Stimulated activated CD8-positive, alpha-beta memory T cell treated with anti-CD3 and anti-CD28 coated beads, Interleukin-4, amount 100 ng/mL, for 1 hour (primary cell): ENCODE measurements at places on chromosomes 4 and X.

- no peak for DNase-seq
These were observed 155.4 kb upstream of the FAM9B start for GRCh38 chrX:9189286-9189685.

DNA sequence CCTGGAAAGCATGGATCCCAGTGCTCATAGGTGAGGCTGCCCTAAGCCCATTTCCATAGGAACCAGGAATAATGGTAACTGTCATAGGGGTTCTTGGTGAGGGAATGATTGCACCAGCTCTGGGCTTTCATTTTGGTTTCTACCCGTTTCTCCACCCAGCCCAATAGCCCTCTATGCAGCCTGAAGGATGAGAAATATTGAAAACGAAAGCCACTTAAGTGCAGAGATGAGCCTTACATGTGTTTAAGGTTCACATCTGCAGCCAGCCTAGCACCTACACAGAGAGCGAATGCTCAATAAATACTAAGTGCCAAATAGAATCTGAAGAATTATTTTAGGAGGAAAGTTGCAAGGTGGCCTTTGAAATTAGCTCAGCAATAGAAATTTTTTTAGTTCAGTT, 60.4 kb downstream of the MCF2 start:
- DNase-seq: no peak

- no peak for DNase-seq
These were observed 125.3 kb downstream of the COL4A6 start for GRCh38 chrX:108312957-108313356.

DNA sequence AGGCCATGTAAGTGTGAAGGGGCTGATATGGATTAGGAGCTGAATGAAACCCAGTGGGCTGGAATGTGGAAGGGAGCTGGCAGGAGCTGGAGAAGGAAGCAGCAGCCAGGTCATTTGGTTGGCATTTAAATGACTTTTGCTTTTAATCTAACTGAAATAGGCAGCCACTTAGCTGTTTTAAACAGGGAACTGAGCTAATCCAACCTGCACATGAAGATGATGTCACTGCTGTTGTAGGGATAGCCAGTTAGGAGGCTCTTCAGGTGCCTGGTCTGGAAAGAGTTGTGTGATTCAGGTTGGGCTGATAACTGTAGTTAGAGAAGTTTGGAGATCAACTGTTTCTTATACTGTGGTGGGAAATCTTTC, 122.4 kb downstream of the PALLD start:
- DNase-seq: no peak

DNA sequence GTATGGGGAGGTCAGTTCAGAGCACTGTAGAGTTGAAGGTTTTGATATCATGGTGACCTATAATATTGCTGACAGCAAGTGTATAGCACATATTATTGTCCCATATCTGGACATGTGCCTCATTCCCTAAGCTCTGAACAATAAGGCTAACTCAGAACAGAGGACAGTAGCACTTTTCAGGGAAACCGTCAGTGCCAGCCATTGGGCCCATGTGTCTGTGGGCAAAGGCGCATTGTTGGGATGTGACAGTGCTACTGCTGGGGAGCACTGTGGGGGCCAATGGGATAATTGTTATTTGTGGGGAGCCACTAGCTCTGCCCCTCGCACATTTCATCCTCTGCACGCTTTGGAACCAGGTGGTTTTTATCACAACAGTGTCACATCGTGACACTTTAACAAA, 136.2 kb downstream of the ELOVL6 start:
- DNase-seq: no peak

DNA sequence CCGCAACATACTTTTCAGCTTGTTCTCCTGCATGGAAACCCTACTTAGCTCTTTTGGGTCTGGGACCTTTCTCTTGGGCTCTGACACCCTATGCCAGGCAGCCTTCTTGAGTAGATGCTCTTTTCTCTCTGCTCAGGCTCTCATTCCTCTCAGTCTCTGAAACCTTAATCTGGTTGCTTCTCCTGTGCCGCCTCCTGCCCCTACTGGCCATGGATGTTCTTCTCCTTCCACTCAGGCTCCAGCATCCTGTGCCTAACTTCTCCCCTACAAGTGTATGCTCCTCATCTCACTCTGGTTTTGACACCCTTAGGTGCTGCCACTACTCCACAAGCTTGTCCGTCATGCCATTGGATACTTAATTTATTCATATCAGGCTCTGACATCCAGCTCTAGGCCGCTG, 15.2 kb downstream of the BLTP1 start:
- no peak for DNase-seq

DNA sequence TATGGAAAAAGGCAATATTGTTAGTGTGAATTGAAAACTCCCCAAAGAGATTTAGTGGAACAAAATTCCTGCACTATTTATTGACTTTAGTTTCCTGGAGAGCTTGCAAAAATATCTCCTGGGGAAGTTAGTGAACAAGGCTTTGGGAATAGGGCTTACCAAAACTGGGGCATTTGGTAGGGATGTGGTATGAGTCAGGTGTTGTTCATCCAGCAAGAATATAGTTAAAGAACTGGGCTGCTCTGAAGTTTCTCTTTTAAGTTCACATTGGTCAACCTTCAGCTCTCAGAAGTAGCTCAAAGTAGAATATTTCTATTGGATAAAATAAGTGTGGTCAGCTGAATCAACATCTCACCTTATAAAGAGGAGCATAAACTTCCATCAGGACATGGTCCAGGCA, 185.0 kb downstream of the CPE start:
- no peak for DNase-seq

GRCh38 chr4:168398589-168398988, 80.0 kb upstream of the DDX60 start:
- no peak for DNase-seq

DNA sequence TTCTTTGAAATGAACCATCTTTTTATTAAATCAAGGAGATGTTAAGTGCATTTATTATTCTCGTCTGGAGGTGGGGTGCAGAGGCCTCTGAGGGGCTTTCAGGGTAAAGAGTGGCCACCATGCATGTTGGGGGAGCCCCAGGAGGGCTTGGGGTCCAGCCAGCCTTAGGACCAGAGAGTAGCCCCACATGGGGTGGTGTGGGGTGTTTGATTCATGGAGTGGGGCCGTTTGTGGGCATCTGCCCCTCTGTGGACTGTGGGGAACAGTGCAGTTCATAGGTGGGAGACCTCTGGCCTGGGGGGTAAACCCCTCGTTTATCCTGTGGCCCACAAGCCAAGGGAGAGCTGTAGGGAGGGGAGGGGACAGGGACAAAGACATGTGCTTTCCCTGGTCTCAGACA, 26.9 kb downstream of the HTRA3 start:
- DNase-seq: no peak

GRCh38 chrX:76555816-76556215, 128.3 kb downstream of the MAGEE1 start:
- no peak for DNase-seq

- DNase-seq: peak; percentile 23
These were observed 140.3 kb upstream of the SH3RF1 start for GRCh38 chr4:169410839-169411770.

DNA sequence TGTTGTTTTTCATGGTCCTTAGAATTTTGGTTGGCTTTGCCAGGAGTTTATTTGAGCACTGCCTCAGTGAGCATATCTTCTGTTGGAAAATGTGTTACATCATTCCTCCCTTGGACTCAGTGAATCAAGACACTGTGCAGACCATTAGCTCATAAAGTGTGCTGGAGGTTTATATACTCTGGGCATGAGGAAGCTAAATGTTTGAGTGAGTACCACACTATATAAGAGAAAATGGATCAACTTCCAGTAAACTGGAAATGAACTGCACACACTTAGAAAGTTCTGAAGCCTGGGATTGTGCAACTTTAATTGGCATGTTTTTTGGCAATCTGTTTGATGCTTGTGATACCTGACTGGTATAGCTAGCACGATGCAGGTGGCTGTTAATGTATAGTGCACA, 75.9 kb downstream of the LIMCH1 start:
- no peak for DNase-seq

DNA sequence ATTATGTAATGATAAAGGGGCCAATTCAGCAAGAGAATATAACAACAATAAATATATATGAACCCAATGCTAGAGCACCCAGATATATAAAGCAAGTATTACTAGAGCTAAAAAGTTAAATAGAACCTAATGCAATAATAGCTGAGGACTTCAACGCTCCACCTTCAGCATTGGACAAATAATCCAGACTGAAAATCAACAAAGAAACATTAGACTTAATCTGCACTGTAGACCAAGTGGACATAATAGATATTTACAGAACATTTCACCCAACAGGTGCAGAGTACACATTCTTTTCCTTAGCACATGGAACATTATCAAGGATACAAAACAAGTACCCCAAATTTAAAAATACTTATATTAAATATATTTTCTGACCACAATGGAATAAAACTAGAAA, 24.3 kb downstream of the OTC start:
- DNase-seq: no peak

GRCh38 chr4:100206850-100207249, 16.6 kb upstream of the DDIT4L start:
- no peak for DNase-seq

DNA sequence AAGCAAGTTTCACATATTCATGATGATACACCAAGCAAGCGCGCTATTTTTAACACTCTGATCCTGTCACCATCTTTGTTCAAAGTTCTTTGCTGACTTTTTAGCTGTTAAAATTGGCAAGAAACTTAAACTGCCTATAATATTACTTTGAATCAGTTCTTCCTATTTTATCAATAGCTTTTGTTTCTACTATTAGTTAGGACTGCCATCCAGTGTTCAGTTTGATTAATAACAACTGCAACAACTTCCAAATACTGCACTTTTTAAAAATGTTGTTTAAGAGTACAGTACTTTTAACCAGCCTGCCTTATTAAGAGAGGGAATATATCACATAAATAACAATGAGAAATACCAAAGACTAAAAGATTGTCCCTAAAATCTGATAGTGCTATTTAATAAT, 614.3 kb downstream of the FAM133A start:
- no peak for DNase-seq

GRCh38 chr4:58313444-58313843, 1203.3 kb upstream of the IGFBP7 start:
- no peak for DNase-seq

- DNase-seq: no peak
These were observed 619.9 kb upstream of the SLIT2 start for GRCh38 chr4:19631814-19632213.

DNA sequence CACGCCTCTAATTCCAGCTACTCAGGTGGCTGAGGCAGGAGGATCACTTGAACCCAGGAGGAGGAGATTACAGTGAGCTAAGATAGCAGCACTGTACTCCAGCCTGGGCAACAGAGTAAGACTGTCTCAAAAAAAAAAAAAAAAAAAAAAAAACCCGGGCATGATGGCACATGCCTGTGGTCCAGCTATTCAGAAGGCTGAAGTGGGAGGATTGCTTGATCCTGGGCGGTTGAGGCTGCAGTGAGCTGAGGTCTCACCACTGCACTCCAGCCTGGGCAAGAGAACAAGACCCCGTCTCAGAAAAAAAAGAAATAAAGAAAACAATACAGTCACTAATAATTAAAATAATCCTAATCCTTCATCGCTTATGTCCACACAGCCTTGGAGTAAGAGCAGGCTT, 68.1 kb downstream of the APBB2 start:
- DNase-seq: no peak

GRCh38 chr4:94744850-94745249, 12.9 kb upstream of the BMPR1B start:
- DNase-seq: no peak

DNA sequence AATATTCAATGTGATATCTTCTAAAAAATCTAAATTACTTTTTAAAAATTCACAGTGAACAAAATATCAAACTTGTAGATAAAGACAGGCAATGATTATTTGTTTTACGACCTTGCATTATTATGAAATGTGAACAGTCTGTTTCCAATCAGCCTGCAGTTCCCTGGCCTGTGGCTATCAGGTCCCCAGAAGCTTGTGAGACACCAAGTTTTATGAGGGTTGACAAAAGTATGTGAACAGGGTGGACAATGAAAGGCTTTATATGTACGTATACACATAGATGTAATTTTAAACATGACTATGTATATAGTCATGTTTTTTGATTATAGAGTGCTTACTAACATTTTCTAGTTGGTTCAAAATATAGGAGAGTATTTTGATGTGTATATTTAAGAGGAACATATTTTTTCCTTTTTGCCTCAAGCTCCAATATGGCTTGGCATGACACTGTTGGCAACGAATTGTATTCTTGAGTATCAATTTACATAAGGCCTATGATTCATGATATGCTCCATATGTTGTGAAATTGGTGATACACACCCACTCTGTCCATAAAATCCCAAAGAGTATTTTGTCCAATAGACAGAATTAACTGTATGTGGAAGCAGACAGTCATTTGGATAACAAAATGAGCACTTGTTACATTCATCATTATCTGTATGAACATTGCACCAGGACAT, 55.7 kb downstream of the BTC start:
- DNase-seq: no peak

- no peak for DNase-seq
These were observed 134.7 kb downstream of the LHFPL1 start for GRCh38 chrX:112545051-112545450.

DNA sequence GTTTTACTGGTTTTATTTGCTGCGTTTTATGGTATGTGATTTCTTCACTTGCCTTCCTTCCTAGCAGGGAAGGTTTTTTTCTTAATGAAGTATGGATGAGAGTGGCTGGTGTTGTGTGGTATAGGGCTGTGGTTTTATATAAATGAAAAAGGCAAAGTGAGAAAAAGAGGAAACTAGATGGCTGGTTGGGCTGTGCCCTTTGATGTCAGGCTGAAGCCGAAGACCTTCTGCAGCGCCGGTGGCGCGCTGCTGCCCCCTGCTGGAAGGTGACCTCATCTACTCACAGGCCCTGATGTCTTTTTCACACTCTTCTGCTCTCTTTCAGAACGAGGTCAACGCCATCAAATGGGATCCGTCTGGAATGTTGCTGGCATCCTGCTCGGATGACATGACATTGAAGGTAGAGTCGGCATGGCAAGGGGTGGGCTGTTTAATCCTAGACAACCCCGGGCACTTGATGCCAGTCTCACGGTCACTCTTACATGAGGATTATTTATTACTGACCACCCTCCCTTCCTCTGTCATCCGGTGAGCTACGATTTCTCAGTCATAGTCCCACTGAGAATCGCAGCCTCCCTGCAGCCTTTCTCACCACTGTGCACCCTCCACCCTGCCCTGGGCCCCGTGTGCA, 56.6 kb downstream of the GPR143 start:
- peak; percentile 59 for DNase-seq

DNA sequence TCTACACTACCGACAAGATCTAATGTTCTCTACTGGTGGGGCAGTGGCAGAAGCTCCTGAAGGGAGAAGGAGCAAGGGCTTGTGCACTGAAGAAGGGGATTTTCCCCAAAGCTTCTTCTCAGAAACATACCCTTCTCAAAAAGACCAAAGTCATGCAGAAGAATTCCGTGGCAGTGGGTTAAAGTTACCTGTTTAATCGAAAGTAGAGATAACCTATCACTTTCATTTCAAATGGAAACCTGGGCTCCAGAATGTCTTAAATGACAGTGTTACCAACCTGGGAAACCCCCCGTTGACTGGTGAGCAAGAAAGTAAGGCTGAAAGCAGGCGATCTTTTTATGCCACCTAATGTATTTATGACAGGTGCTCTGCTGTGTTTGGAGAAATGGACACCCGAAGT, 92.5 kb upstream of the TEX13D start:
- no peak for DNase-seq

GRCh38 chr4:78185117-78185516, 128.0 kb downstream of the FRAS1 start:
- no peak for DNase-seq

GRCh38 chr4:7393601-7394575, 40.8 kb downstream of the PSAPL1 start:
- DNase-seq: no peak
